ENCODE measurements at places on chromosomes 5 and 9. TPM values are rescaled to one million over a fixed set of nuclear protein-coding genes. Genes with fewer than 3 reads are reported as not detected.

KCNN2 gene
- total RNA-seq = 0.75 TPM

KCNIP1 gene
- 1.2 TPM for total RNA-seq

KIF12 gene
- total RNA-seq = 18.3 TPM

GRCh38 chr5:125012727-125013451, 266.4 kb upstream of the ZNF608 start:
- peaks cover 2% of the 10 kb centered on the region for H3K4me1 ChIP-seq
- no peaks in the 10 kb centered on the region for H3K27me3 ChIP-seq
- H3K36me3 ChIP-seq = no peaks in the 10 kb centered on the region
- H3K4me3 ChIP-seq = no peak overlapping the region
- no peak for DNase-seq

DNA sequence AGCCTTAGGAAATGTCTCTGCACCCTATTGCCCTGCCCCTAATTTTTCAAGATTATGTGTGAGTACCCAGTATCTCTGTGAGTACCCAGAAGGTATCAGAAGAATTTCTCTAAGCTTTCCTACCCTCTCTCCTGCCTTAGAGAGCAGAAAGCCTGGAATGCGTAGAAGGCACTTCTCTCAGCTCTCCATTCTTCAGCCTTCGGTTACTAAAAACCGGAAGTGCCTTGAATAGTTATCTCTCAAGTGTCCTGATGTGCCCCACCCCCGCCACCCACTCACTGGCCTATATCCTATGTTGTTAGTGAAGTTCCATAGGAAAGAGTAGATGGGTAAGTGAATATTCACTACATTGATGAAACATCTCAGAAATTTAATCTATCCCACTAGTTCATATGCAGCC, 210.7 kb upstream of the CDH10 start:
- no peak overlapping the region for H3K4me3 ChIP-seq
- no peaks in the 10 kb centered on the region for H3K36me3 ChIP-seq
- H3K27me3 ChIP-seq = no peaks in the 10 kb centered on the region
- no peaks in the 10 kb centered on the region for H3K4me1 ChIP-seq

GRCh38 chr5:176633598-176633997, 3.1 kb downstream of the EIF4E1B start:
- peaks cover 19% of the 10 kb centered on the region for H3K4me1 ChIP-seq
- peaks cover 64% of the 10 kb centered on the region for H3K27me3 ChIP-seq
- no peaks in the 10 kb centered on the region for H3K36me3 ChIP-seq
- H3K4me3 ChIP-seq = no peak overlapping the region

TYRP1 gene
- not detected for total RNA-seq

MAMDC4 gene
- total RNA-seq = 52.5 TPM

ADAMTSL2 gene
- 0.64 TPM for total RNA-seq

Data from transverse colon (tissue), 4 donors.